Sigmoid colon (tissue), 7 donors: ENCODE measurements at places on chromosomes 12 and 14. TPM values are rescaled to one million over a fixed set of nuclear protein-coding genes. Genes with fewer than 3 reads are reported as not detected.

- no peak for DNase-seq
Observed at GRCh38 chr14:42421377-42422078, 814.9 kb downstream of the LRFN5 start.

DNA sequence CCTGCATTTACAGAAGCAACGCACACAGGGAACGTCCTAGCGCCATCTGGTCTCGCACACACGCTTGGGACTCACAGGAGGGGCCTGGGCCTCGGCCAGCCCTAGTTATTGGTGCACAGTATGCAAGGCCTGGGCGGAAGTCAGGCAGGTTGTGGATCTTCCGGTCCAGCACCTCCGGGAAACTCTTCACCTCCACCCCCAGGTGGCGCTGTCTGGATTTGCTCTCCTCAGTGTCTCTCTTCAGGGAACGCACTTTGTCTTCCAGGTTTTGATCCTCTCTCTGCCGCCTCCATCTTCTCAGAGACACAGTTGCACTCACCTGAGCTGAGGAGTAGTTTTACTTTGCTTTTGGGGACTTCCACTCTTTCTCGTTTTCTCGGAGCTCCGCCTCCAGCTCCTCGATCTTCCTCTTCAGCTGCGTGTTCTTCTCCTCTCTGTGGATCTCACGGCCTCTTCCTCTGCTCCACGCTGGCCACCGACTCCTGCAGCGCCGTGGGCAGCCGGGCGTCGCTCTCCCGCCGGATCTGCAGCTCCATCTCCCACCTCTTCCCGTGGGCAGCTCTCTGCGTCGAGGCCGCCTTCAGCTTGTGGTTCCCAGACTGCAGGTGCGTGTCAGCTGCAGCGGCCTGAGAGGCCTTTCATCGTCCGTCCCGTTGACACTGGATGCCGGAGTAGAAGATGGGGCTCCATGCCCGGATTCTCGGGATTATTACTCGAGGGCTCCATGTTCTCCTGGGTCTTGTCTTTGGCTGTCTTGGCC is 933.8 kb downstream of the TMEM121 start:
- no peak for DNase-seq

DNA sequence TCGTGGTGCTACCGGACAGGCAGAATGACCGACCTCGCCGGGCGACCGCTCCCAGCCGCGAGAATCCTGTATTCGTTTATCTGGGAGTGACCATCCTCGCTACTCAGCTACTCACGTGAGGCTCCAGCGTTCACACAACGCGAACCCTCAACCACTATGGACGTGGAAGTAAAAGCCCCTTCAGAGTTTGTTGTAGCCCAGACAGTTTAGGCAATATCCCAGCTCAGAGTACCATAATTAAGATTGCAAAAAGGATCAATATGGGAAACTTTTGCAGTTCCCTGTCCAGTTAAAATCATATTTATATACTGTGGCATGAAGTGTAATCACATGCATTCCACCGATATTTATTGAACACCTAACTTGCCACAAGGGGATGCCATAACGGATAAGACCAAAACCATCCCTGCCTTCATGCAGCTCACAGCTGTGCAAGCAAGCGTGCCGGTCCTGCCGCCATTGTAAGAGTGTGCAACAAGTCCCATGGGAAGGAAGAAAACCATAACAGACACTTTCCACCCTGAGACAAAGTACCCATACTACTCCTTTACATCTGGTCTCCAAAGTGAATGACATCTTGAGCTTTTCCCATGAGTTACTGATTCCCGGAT is 938 bp upstream of the MAX start:
- no peak for DNase-seq

GRCh38 chr14:38723277-38723676 is 379.8 kb downstream of the SEC23A start:
- no peak for DNase-seq

DNA sequence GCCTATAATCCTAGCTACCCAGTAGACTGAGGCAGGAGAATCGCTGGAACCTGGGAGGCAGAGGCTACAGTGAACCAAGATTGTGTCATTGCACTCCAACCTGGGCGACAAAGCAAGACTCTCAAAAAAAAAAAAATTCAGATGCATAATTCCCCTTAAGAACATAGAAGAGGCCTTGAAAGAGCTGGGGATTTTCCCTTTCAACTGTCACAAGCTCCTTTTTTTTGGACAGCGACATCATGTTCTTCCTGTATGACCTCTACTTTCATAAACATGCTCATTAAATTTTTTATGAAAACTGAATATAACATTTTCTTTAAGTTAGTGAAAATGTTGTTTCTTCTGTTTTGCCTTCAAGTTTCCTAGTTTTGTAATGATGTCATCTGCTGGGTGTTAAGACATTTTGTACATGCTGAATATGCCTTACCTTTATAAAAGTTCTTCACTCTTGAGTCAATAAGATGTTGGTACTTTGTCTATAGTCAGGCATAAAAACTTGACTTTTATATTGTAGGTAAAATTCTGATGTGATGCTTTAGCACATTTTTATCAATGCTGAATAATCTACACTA is 76.0 kb downstream of the PTHLH start:
- no peak for DNase-seq

DNA sequence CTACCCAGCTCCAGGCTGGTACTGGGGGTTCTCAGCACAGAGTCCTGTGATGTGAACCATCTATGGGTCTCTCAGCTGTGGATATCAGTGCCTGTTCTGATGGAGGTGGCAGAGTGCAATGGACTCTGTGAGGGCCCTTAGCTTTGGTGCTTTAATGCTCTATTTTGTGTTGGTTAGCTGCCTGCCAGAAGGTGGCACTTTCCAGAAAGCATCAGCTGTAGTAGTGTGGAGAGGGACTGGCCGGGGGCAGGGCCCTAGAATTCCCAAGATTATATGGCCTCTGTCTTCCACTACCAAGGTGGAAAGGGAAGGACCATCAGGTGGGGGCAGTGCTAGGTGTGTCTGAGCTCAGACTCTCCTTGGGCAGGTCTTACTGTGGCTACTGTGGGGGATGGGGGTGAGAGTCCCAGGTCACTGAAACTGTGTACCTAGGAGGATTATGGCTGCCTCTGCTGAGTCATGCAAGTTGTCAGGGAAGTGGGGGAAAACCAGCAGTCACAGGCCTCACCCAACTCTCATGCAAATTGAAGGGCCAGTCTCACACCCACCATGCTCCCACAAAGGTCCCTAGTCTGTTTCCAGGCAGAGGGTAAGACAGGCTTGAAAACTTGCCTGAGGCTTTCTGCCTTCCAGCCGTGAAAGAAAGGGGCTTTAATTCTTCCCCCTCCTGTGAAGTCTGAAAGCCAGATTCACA is 878.1 kb downstream of the C12orf50 start:
- DNase-seq = no peak

DNA sequence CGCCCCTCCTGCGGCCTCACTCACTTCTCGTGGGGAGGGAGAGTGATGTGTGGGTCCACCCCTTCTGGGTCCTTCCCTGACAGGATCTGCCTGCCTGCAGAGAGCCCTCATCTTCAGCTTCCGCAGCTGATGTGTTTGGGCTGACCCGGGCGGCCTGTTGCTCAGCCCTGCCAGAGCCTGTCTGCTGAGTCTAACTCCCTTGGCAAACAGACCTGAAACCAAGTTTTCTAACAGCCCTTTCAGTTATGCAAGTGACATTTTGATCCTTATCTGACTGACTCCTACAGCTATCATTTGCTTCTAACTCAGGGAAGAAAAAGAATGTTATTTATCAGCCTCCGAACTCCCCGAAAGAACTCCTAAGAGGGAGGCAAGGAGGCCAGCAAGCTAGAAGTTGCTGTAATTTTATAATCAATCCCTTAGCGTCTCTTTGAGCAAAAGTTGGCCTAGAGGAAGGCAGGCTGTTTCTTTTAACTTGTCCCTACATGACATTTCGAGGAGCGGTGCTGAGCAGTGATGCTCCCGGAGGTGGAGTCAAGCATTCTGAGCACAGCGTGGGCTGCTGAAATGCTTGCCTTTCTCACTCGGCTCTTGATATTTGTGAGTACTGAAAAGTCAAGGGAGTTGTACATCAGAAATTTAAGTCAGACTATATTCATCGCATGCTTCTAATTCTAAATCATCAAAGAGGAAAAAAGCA is 31.5 kb upstream of the CACNA2D4 start:
- peak; percentile 88 for DNase-seq

DNA sequence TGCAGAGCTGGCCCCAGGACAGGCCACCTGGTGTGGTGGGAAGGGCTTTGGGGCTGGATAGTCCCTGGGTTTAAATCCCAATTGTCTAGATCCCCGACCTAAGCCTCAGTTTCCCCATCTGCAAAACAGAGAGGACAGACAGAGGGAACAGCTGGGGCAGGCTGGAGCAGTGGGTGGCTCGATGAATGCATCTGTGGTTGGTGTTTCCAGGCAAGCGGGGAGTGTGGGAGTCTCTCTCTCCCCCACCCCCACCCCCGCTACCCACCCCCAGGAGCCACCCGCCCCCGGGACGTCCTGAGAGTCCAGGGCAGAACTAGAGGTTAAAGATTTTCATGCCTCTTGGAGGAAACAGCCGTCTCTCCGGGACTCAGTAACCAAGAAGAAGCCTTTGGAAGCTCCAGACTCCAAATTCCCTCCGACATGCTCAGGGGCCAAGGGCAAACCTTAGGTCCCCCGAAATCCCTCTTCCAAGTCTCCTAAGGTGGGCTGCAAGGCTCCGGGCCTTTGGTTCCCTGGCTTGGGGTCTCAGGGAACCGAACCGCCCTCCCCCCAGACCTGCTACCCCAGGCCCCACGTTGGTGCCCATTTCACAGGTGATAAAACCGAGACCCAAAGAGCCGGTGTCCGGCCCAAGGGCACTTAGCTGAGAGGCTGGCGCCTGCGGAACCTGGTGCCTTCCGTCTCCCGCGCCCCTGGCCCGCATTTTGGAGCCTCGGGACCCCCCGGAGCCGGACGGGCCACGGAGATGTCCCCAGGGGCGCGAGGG is 474 bp downstream of the TRPV4 start:
- DNase-seq = no peak

- no peak for DNase-seq
Observed at GRCh38 chr14:70665448-70666360, 24.0 kb downstream of the TTC9 start.

FOXG1 gene
- not detected for total RNA-seq
